ENCODE measurements at places on chromosomes 6 and 20.

DNA sequence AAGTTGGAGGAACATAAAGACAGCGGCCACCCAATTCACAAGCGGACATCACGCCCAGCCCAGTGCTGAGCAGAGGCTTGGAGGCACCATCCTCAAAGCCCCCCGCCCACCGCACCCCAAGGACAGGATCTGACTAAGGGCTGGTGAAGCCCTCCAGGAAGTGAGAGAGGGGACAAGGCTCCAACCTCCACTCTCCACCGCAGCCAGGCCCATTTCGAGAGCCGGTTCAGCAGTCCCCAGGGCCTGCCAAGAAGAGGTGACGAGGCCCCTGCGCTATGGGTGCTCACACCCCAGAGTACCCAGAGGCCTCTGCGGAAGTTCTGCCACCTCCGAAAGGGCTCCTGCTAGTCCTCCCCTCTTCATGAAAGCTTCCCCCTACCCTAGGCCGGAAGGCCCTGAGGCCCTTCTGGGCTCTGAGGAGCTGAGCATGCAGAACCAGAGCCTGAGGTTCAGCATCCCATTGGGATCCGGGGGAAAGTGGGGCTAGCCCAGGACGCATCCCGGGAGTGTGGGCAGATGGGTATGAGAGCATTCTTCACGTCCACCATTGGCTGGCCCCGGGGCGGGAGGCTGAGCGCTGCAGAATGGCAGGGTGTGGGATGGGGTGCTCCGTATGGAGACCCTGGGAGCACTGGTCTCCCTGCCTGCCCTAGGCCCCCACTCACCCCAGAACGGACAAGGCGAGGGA is 2.5 kb downstream of the GRM4 start:
- no peak for DNase-seq

GRCh38 chr20:35055445-35056276 is 36.9 kb downstream of the TRPC4AP start:
- no peak for DNase-seq

DNA sequence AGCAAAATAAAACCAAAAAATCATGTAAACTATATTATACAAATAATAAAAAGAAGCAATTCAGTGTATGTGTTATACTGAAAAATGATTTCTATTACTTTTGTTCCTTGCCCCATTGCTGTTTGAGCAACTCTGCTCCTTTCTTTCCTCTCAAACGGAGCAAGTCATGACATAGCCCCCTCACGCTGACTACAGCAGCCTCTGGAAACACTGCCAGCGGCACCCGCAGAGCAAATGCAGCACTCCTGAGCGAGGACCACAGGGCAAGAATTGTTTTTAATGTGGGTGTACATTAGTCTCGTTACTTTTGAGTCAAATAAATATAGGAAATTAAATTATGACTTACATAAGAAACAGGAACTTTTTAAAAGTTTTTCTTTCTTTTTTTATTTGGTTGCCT is 350.1 kb upstream of the HSF2 start:
- DNase-seq, result no peak

DNA sequence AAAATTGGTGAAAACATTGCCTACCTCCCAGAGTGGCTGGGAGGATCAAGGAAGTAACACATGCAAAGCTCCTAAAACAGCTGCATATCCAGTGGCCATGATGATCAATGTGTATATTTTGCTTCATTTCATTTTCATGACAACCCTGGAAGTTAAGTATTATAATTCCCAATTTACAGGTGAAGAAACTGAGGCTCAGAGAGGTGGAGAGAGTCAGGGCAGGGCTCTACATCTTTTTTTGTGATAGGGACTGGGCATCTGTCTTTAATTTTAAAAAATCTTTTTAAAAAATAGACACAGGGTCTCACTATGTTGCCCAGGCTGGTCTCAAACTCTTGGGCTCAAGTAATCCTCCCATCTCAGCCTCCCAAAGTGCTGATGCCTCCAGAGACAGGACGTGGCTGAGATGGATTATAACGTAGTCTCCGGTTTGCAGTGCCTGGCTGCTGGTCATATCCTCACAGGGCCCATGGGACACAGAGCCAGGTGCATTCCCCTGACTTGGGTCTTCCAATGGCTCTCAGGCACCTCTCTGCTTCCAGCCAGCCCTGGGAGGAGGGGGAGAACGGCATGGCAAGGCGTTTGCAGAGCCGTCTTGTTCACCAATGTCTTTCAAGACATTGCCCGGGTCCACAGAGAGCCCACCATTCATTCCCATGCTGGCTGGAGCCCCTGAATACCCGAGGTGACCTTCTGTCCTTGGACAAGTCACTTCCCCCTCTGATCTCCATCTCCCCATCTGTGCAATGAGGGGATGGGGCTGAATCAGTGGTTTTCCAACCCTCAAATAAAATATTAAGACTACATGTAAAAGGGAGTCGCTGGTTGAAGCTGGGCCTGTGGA is 38.3 kb downstream of the HNF4A start:
- no peak for DNase-seq

DNA sequence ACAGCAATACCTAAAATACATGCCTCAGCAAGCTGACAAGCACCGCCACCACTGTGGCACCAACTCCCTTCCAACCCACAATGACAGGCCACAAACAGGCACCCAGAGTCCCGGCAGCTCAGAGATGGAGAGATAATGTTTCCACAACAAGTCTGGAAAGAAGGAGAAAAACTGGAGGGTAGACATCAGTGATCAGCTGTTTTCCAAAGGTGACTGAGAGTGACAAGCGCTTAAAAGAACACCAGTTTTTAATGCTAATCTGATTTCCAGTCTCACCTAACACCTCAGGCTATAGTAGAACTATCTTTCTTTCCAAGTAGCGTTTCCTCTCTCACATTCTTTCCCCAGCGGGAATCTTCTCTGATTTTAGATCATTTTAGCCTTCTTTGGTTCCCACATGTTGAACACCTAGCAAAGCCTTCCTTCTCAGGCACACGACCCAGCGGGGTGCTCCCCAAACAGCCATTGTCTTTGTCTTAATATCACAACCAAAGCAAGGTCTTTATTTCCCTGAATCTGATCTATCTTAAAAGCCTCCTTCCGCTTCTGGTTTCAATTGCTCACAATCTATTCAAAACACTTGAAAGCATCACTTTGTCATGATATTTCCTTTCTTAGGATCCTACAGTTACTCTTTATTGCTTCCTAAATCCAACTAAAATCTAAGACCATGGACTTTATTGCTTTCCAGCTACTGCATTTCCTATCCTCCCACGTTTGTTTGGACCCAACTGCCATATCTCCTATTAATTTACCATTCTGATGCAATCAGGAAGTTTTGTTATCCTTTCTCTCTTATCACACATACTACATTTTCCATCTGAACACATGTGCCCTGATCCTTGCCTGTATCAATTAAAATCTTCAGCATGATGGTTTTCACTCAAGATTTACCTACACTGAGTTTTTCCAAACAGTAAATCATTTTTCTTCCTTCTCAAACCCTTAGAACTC is 282.7 kb downstream of the ADGB start:
- no peak for DNase-seq

DNA sequence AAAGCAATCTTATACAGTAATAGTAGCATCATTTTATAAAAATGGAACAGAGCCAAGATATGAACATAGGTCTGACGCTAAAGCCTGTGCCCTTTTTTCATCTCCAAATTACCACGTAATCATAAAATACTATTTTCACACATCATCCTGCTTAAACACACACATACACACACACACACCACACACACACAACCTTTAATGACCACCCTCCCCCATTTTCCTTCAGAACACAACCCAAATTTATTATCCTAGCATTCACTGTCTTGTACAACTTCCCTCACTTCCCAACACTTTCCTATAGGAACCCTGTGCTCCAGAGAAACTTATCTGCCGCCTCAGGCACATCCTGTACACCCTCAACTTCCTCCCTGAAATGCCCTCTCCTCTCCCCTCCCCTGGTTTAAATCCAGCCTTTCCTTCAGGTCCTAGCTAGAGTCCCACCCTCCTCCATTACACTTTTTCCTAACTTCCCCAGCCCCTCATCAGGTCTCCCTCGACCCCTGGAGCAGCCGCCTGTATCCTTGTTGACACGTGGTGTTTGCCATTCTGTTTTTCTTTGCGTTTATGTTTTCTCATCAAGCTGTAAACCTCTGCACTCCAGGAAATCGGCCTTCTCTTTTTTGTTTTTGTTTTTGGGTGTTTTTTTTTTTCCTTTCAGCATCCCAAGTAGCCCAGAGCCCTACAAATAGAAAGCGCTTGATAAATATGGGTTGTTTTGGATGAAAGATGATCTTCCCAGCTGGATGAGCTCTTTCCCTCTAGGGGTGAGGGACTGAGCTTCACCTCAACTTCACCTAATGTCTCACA is 968 bp upstream of the MMP24 start:
- DNase-seq, result no peak

GRCh38 chr6:134870677-134871498 is 79.0 kb downstream of the ALDH8A1 start:
- no peak for DNase-seq

GRCh38 chr6:148291876-148292275 is 50.8 kb upstream of the SASH1 start:
- DNase-seq, result no peak

- DNase-seq, result no peak
Measured at GRCh38 chr20:32829311-32830005, 9.7 kb downstream of the MAPRE1 start.

DNA sequence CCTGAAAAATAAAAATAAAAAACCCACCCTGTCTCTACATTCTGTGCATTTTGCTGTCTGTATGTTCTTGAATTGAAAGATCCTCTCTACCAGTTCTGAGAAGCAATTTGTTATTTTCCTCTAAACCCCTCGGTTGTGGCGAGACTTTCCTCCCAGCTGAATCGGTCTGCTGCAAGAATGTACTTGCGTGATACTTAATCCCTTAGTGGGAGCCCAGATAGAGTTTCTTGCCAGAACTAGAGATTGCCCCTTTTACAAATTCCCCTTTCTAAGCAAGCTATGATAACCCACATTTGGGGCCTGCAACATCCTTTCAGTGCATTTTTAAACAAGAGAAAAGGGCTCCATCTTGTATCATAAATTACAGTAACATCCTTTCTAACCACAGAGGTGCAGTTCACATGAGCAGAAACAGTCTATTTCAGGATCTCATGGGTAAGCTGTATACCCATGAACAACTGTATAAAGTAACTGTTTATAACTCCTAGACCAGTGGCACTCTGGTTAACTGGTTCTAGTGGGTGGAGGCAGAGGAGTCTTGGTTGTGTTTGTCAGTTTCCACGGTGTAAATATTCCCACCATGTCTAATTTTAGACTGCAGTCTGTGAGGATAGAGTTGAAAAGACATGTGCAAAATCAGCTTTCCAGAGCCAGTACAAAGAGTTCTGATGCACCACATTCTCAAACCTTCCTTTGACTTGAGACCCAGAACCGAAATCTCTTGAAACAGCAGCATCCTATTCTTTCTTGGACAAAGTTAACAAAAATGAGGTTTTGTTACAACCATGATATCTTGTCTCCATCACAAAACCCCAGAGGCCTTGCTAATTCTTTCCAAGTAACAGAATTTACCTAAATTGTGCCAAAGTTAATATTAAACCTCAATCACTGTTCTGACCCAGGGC is 113.1 kb upstream of the ZNF217 start:
- no peak for DNase-seq
